Fibroblast of skin of scalp (primary cell): ENCODE measurements at places on chromosomes 5 and 9.
A peak's percentile ranks its signal among the peaks of the same experiment; 100 is the strongest.

DNA sequence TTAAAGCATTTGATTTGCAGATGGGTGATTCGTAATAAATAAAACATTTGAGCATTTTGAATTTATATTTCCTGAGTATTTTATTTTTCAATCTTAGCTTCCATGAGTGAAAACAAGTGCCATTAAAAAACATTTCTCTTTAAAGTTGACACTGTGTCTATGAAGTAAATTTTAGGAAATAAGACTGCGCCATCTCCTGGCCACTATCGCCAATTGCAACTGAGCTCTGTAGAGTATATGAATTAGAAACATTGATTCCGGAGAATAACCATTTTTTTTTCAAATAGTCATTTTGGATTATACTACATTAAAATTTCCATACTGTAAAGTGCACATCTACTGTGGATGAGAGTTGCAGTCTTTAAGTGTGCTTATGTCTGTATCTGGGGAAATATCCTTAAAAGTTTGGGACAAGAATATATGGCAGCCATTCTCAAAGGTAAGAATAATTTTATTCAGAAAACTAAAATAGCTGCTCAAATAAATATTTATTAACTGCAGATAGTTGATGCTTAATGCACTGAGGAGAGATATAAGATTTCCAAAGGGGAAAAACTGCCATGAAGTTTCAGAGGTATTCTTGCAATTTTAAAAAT lies 5.9 kb downstream of the DMRTA1 start:
- peak; percentile 36 for DNase-seq

GRCh38 chr9:75880618-75881017 lies 9.9 kb upstream of the PCSK5 start:
- DNase-seq, result peak; percentile 62

GRCh38 chr5:130168211-130168610 lies 263.9 kb downstream of the CHSY3 start:
- peak; percentile 54 for DNase-seq

DNA sequence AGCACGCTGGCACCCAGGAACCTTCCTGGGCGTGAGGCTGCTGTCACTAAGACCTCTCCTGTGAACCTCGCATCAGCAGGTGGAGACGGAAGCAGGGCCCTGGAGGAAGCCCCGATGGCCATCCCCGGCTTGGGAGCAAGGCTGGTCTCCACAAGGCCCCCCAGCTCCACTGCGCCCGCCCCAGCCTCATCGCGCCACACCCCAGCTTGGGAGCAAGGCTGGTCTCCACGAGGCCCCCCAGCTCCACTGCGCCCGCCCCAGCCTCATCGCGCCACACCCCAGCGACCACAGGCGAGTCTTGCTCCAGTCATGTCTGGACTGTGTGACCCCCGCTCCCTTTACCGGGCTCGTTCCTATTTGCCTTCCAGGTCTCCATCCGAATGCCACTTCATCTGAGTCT lies 11.0 kb downstream of the QSOX2 start:
- no peak for DNase-seq

GRCh38 chr5:891117-891836 lies 1.3 kb downstream of the BRD9 start:
- DNase-seq, result no peak

DNA sequence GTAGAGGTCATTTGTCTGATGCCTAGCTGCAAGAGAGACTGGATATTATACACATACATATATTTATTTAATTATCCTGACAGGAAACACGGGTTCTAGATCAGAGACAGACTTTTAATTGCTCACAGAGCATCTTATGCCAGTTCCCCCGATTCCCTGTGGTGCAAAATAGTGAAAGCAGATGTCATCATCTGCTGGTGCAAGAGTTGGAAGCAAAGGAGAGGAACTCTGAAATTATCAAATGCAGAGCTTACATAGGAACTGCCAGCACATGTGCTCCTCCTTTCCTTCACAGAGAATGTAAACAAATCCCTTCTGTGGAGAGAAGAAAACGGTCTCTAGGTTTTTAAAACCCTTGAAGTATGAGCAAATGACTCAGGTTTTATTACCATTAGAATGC lies 69.3 kb downstream of the DTWD2 start:
- peak; percentile 53 for DNase-seq

DNA sequence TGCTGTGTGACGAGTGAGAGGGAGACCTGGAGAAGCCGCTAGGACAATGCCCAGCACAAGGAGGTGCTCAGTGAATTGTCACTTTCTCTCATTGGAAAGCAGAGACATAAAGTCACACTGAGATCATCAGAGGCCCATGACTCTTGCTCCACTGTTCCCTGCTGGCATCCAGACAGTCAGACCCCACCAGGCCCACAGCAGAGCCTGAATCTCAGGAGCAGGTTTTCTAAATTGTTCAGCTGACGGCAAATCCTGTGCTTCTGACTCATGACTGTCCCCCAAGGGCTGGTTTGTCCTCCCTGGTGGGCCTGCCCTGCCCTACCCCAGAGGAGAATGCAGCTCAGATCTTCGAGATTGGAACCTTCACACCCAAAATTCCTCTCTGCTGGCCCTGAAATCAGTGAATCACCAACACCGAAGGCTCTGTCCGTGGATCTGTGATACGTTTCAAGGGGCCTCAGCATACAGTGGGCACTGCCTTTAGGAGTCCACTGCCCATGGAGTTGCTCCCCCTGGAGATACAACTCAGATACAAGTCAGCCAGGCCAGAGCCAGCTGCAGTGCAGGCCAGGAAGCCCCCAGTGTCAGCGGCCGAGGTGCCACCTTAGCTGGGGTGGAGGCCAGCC lies 2.7 kb downstream of the PTGES start:
- DNase-seq, result peak; percentile 84

GRCh38 chr5:112735702-112736101 lies 2.0 kb upstream of the APC start:
- peak; percentile 68 for DNase-seq

DNA sequence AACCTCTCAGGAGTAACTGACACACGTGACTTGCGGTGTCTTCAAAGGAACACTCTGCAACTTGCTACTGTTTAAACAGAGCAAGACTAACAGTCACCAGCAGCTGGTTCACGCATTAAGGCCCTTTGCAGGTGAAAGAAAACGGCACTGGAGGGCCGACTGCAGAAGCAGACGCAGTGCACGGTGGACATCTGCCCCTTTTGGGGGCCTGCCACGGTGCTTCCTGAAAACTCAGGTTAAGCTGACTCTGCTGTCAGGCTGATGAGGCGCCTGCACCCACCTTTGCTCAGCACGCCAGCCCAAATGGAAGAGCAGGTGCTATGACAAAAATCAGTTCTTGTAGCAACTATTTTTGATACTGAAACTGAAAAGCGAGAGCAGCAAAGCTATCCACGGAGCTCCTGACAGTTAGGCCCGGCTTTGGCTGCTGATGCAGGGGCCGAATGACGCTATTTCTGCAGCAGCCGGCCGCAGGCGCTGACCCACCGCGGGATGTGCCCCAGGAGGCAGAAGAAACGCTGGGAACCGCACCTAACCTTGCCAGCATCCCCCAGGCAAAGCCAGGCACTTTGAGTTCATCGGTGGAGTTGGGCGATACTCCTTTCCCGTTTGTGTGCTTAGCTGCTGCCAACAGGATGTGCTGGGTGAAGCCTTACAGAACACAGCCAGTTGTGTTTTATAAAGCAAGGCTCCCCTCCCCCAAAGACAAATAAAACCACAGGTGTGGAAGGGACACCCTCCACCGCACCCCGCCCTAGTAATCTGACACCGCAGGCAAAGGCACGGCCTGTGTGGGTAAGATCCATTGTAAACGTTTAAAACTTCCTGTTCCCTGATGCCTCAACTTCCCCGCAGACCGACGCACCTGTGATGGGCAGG lies 21.1 kb upstream of the TERT start:
- DNase-seq, result no peak

- no peak for DNase-seq
These were observed 141.7 kb upstream of the ADRA1B start for GRCh38 chr5:159774476-159775031.

DNA sequence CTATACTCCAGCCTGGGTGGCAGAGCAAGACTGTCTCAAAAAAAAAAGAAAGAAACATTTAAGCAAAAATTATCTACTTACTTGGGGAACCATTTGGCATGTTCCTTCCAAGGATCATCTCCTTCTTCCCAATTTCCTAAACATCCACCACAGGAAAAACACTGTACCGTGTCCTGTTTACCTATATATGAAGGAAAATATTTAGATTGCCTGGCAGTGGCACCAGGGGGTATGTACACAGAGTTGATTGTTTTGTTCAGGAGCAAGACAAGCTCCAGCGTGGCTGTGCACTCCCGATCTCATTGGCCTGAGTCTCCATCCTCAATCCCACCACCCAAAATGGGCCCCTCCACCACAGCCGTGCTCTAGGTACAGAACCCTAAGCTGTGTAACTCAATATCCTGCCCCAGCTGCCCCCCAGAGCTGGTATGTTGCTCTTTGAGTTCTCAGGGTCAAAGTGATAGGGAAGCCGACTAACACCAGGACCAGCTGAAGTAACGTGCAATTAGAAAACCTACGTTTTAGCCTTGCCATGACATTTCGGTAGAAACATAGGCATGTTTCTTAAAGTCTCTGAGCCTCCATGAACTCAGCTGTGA lies 13.8 kb downstream of the NAIP start:
- no peak for DNase-seq

- no peak for DNase-seq
These were observed 270.1 kb upstream of the PTGER4 start for GRCh38 chr5:40409601-40410000.

GRCh38 chr5:147835386-147835798 lies 3.9 kb upstream of the SPINK1 start:
- DNase-seq, result no peak
